Stimulated activated CD8-positive, alpha-beta memory T cell treated with anti-CD3 and anti-CD28 coated beads, Interleukin-4, amount 100 ng/mL, for 4 hours (primary cell): ENCODE measurements at places on chromosomes 3 and 15.

DNA sequence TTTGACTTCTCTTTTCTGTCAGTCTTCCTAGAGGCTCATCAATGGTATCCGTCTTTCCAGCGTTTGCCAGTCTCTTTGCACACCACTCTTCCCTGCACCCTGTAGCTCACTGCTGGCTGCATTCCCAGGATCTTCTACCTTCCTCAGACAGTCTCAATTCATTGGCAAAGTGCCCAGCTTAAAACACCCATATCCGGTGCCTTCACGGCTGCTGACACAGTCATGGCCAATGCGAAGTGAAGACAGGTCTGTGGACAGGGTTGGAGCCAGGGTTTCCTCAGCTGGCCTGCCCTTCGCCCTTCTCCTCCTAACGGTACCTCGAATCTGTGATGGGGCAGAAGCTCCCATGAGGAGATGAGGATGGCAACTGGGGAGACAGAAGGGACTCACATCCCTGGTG, 36.1 kb downstream of the PTH1R start:
- DNase-seq, result no peak

DNA sequence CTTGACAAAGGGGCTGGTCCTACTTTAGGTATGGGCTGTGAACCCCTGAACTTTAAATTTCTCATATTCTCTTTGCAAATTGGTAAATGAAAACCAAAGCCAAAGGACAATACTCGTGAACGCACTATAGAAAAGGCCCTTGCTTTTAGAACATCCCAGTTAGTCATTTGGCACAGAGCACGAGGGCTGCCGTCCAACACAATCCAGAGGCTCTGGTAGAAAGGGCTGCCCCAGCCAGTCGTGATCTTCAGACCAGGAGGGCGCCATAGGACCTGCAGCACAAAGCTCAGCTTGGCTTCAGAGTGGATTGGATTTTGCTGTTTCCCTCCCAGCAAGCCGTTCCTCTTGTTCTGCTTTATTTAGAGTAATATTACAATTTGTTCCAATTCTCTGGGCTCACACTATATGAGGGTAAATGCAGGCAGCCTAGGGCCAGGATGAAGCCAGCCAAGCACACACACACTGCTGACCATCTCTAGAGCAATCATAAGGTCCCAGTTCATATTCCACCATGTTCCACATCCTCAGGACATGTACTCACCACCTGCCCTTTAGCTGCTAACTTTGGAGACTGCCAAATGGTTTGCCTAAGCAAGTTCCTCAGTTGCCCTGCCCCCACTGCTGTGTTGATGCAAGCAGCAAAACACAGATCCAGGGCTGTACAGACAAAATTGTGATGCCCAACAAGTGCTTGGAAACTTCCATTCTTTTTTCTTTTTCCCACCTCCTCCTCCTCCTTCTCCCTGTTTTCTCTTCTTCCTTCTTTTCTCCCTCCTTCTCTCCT, 6.0 kb upstream of the BFSP2 start:
- no peak for DNase-seq

GRCh38 chr3:123749711-123750110, 134.4 kb downstream of the MYLK start:
- no peak for DNase-seq

DNA sequence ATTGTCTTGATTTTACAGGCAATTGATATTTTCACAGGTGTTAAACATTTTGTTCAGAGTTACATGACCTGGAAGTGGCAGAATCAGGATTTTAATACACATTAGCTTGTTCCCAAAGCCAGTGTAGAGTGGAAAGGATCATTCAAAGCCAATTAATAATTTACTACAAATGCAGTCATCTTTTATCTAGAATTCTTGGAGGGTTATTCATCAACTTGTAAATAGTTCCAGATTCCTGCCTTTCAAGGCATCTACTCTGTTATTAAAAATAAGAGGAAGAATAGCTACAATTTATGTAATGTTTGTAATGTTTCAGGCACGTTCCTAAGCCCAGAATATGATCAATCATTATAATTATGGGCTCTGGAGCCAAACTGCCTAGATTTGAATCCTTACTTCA, 358.5 kb downstream of the ZNF385D start:
- DNase-seq, result no peak

DNA sequence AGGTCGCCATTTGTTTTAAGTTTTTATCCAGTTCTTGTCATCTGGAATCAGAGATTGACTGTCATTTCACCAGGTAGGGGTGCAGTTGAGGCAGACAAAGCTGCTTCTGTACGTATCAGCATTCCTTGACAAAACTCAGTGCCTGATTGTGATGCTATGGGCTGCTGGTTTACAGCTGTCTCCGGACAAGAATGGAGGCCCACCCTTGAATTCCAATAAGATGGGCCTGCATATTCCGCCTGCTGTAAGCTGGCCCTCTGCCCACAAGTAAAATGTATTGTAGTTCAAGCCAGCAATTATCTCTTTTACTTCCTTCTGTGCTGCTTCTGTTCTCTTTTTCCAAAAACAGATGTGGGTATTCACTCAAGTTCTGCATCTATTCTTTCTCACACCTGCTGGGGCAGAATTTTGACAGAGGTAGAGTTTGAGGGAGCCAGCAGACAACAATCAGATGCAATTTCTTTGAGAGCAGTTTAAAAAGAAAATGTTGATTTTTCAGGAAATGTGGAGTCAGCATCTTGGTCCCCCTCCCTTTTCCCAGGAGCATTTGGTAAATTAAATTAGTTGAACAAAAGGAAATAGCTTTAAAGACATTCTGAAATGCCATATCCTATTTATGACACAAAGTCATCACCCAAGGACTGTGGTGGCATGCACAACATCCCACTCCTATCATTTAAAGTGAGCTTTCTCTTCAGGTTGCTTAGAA, 53.5 kb downstream of the IQCH start:
- DNase-seq, result no peak

DNA sequence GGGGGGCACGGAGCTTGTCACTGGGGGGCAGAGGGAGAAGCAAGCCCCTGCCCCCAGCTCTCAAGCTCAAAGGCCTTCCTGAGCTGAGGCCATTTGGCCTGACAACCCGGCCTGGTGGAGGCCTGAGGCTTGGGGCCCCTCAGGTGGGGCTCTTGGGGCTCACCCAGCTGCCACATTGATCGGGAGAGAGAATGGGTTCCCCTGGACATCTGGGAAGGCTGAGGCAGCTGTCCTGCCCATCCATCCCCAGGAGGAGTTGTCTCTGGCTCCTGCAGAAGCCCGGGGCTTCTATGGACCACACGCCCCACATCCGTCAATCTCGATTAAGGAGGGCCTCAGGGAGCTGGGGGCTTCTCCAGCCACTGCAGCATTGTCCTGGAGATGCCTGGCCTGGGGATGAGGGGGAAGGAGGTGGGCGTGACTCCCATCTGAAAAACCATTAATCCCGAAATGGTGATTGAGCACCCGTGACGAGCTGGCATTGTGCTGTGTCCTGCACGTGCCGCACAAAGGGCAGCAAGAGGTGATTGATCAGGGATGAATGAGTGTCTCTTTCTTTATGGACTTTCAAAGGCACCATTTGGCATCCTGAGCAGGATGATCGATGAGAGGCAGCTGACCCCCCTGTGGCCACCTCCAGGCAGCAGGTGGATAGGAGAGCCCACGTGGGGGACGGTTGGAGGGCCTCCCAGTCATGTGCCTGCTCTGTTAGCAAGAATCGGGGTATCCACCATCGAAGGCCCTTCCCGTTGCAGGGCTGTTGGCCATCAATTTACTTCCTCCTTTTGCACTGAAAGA, 17.2 kb upstream of the CRABP1 start:
- DNase-seq, result no peak

DNA sequence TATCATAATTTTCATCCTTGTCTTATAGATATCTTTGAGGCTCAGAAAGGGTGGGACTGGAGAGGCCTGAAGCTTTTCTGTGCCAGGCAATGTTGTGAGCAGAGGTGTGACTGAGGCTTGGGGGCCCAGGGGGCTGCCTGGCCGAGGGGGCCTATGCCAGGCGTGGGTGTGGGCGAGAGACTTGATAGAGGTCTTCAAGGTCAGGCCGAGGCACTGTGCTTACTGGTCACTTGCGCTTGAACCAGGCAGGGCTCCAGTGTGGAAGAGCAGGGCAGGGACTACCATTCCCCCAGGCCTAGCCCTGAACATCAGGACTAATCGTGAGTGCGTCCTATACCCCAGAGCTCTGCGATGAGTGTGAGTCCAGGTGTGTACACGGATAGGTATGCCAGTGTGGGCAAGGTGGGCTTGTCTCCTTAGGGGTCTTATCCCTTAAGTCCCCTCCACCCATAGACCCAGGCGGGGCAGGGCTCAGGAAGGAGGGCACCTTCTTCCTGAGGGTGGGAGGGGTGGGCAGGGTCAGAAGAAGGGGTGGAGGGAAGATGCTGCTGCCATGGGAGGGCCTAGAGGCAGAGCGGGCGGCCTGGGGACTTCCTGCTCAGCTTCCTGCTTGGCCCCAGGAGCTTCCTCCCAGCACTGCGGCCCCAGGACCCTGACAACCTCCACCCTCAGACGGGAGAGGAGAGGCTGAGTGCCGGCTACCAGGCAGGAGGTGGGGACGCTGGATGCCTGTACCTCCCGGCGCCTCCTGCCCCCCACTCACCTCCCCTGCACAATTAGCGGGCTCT, 84.7 kb downstream of the LINGO1 start:
- no peak for DNase-seq

GRCh38 chr3:50264964-50265485, 3.9 kb upstream of the SEMA3B start:
- DNase-seq, result no peak
